ENCODE measurements at places on chromosomes 16 and 17.

DNA sequence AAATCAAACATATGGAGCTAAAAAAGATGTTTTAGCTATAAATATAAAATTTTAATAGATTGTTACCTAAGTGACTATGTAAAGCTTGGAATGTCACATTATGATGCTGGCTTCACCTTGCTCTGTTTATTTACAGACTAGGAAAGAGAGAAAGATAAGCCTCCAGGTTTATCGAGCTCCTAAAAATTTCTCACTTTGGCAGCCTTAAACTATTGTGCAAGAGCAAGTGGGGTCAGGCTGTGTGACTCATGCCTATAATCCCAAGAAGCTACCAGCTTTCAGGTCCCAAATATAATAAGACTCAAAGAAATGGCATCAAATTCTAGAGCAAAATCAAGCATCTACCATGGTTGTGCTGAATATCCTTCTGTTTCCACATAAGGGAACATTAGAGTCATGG, 34.3 kb upstream of the PRSS54 start:
- no peak for DNase-seq

- no peak for DNase-seq
Measured at GRCh38 chr17:67246653-67247415, 1.8 kb upstream of the HELZ start.

DNA sequence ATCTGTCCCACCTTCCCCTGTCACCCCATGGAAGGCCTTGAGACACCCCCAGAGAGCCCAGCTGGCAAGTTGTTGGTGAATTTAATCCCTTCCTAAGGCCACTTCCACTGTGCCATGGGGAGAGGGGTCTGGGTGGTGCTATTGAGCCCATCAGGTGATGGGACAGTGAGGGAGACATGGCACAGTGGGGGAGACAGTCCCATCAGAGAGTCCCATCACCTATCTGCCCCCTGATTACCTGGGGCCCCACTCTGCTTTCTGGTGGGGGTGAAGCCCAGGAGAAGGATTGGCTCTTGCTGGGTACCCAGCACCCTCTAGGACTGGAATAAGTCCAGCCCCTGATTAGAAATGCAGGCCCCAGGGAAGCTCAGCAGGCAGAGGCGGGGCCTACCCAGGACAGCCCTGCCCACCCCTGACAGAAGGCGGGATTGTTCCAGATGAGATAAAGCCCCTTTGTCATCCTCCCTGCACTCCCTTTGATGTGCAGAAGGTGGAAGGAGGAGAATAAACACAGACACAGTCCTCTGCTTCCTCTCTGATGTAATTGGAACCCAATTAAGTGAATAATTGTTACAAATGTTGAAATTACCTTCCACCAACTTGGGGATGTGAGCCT, 18.9 kb downstream of the TMEM132E start:
- DNase-seq: no peak

- no peak for DNase-seq
Measured at GRCh38 chr17:2797226-2797625, 988 bp downstream of the RAP1GAP2 start.

DNA sequence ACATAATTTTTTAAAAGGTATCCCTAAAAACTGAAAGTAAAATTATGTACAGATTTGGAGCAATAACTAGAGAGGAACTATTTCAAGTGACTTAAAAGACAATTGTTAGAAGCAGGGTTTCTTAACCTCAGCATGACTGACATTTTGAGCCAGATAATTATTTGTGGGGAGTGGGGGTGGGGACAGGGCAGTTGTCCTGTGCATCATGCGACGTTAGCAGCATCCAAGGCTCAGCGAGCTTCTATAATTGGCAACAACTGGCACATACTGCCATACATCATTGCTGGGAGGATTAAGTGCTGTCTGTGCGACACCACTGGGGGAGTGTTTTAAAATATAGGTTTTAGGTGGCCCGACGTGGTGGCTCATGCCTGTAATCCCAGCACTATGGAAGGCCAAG, 27.1 kb downstream of the GABARAPL2 start:
- no peak for DNase-seq

- DNase-seq: no peak
Measured at GRCh38 chr16:14283786-14284185, 212.7 kb downstream of the MRTFB start.
